ENCODE measurements at places on chromosomes 1 and 21. TPM values are rescaled to one million over a fixed set of nuclear protein-coding genes. Genes with fewer than 3 reads are reported as not detected.

OR2T29 gene
- total RNA-seq = not detected

PSMD4 gene
- total RNA-seq = 163 TPM

INSRR gene
- total RNA-seq = 0.08 TPM

OR2G6 gene
- not detected for total RNA-seq

FABP3 gene
- total RNA-seq = not detected

CHI3L2 gene
- total RNA-seq = 26.7 TPM

TNFRSF18 gene
- total RNA-seq = 7.6 TPM

CDC20 gene
- 87.0 TPM for total RNA-seq

NECTIN4 gene
- total RNA-seq = not detected

TMEM200B gene
- not detected for total RNA-seq

C1QTNF12 gene
- 3.2 TPM for total RNA-seq

LDLRAP1 gene
- total RNA-seq = 82.5 TPM

CLEC20A gene
- total RNA-seq = not detected
